GM12892 (cell line): ENCODE measurements at places on chromosomes 16 and 17.
A peak's percentile ranks its signal among the peaks of the same experiment; 100 is the strongest.

DNA sequence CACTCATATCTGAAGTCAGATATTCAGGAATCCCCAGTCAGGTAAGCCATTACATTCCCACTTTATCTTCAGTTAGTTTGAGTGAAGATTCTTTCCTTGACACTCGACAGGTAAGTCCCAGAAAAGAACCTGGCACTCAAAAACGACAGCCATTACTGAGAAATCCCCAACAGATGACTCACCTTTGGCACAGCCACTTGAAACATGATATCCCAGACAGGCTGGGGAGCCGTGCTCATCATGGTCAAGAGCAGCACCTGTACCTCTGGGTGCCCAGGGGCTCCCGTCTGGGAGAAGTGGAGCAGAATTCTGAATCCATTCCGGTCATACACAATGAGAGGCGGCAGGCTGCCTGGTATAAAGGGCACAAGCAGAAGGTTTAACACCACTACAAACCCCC is 16.8 kb upstream of the COG7 start:
- no peak for DNase-seq

GRCh38 chr17:43660816-43661493 is 767 bp downstream of the MEOX1 start:
- DNase-seq, result no peak

GRCh38 chr16:29927070-29927905 is 1.3 kb upstream of the KCTD13 start:
- DNase-seq, result no peak

DNA sequence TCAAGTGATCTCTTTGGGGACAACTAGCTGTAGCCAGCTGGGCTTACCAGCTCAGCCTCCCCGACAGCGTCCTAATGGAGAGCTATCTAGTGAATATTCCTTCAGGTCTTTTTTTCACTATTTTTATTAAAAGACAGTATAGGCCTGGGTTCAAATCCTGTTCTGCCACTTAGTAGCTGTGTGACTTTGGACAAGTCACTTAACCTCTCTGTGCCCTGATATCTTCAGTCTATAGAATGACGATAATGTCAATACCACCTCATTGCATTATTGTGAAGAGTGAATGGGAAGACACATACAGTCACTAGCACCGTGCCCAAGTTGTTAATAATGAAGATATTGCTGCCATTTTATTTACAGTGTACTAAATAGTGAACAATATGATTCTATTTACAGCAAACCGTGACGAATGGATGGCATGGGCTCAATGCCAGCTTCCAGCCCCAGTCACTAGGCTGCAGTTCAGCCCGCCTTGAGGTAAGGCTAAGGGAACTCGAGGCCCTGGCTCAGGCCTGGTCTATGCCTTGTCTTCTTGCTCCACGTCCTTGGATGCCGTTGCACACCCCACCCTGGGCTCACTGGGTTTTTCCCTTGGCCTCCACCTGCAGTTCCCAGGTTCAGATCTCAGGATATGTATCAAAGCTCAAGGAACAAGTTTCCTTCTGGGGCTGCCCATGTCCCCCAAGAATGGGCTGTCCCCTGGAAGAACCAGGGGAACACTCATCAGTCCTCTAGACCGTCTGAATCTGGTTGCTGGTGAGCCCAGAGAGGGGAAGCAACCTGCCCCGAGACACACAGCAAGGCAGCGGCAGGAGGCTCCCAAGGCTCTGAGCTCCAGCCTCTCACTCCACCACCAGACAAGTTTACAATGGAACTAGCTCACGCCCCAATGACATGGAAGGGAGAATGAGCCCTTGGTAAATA is 95.4 kb upstream of the TNRC6C start:
- no peak for DNase-seq

GRCh38 chr16:22887445-22887844 is 73.5 kb downstream of the HS3ST2 start:
- DNase-seq, result no peak

GRCh38 chr17:16019347-16019746 is 19.7 kb downstream of the TTC19 start:
- no peak for DNase-seq

- DNase-seq, result no peak
These were observed 79.5 kb downstream of the WIPI1 start for GRCh38 chr17:68377771-68378267.

DNA sequence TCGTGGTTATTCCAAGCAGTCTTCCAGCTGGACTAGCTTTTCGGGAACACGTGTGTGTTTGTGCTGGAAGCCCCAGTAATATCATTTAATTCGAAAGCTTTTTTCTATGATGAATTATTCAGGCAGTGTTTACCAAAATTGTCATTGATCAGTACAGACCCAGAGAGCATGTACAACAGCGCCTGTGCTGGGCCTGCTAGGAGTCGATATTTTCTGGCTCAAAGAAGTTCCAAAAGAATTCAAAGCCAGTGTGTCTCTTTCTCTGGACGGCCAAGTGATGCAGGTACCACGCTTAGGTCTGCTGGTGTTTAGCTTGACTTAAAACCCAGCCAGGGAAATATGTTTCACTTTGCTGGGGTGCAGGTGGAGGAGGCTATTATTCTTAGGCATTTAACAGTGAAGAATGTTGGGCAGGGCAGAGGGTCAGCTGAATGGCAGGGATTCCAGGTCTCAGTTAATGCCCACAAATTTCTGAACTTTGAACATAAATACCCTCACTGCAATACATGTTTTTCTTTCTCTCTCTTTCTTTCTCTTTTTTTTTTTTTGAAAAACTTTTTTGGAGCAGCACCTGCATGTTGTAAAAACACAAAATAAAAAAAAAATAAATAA is 401.3 kb downstream of the WWOX start:
- no peak for DNase-seq

GRCh38 chr17:61537264-61537771 is 53.7 kb downstream of the NACA2 start:
- DNase-seq, result no peak

DNA sequence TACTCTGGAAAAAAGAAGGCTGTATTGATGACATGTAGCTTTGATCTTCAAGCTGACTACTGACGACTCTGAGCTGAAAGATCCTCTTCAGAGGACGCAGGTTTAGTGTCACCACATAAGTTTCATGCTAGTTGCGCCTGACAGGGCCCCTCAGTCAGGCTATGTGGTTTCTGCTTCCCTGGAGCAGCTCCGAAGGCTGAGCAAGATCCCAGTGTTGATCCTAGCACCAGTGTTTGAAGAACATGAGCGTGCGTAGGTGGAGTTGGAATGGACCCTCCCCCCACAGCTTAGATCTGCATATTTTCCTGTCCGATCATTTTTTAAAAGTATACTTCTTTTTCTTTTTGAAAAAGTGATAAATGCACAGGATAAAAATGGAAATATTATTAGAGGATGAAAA is 17.3 kb downstream of the BANP start:
- no peak for DNase-seq

GRCh38 chr16:51994597-51994996 is 552.3 kb downstream of the TOX3 start:
- no peak for DNase-seq

DNA sequence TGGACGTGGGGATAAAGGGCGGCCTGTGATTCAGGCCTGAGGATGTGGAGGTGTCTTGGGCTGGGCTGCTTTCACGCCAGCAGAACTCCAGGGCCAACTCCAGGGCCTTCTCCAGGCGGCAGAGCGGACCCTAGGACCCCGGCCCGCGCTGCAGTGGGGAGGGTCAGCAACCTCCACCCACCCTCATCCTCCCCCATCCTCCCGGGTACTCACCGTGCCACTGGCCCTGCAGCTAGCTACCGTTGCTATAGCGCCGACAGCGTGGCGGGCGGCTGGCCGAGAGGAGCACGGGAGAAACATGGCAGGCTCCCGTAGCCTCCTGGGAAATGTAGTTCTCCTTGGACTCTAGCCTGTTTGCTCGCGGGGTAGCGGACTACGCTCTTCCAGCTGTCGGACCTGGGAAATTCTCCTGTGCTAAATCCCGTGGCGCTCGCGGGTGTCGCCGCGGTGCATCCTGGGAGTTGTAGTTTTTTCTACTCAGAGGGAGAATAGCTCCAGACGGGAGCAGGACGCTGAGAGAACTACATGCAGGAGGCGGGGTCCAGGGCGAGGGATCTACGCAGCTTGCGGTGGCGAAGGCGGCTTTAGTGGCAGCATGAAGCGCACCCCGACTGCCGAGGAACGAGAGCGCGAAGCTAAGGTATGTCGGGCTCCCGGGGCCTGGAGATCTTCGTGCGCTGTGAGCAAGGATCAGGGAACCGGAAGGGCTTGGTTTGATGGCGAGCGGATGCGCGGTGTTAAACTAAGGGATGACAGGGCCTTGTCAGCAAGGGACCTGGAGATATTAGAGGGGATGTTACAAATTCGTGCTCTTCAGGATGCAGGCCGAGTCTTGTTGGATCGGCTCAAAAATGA is at the start of the genes FTO and RPGRIP1L:
TSS of gene FTO (plus strand) at position 567 of the 855 bp plus-strand sequence.
TSS of gene RPGRIP1L (minus strand) at position 270 of the 855 bp plus-strand sequence. CDS start 3,136 bp downstream, outside the sequence.
- DNase-seq, result peak; percentile 78

GRCh38 chr16:56564793-56565477 is at the start of gene MT4:
MT4 (plus strand) TSS chr16:56565073; CDS start chr16:56565129, 56 bp downstream.
- no peak for DNase-seq

DNA sequence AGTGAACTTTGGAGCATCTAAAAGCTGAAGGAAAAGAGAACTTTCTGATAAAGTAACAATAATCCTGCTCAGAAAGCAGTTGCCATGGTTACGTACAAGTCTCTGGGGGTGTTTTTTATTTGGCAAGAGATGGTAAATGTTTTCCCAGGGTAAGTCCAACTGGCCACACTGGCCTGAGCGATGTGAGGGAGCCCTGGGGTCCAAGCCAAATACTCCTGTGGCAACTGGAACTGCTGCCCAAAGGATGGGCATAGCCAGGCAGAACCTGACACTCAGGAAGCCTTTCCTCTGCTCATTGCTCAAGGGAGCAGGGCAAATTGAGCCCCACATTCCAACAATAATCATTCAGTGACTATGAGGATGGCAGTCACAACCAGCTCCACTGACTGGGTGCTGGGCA is 26.8 kb upstream of the WSCD1 start:
- DNase-seq, result no peak

DNA sequence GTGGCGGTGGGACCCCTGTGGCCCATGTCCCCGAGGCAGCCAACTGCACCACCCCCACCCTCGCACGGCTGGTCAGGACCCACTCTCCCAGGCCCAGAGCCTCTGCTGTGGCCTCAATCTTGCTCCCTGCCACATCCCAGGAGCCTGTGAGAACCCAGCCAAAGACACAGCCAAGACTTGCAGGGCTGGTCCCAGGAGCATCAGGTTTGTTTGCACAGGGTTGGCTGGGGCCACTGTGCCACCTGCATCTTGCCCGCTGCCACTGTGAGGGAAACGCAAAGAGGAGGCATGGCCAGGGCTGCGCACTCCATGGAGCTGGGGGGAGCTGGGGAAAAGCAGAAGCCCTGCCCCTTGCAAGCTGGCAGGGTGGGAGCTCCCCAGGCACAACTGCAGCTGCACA is 92.5 kb downstream of the SSH2 start:
- DNase-seq, result no peak

GRCh38 chr16:69094501-69094900 is 11.0 kb upstream of the HAS3 start:
- no peak for DNase-seq

GRCh38 chr16:67860589-67861398 is 12.1 kb upstream of the EDC4 start:
- DNase-seq, result no peak

DNA sequence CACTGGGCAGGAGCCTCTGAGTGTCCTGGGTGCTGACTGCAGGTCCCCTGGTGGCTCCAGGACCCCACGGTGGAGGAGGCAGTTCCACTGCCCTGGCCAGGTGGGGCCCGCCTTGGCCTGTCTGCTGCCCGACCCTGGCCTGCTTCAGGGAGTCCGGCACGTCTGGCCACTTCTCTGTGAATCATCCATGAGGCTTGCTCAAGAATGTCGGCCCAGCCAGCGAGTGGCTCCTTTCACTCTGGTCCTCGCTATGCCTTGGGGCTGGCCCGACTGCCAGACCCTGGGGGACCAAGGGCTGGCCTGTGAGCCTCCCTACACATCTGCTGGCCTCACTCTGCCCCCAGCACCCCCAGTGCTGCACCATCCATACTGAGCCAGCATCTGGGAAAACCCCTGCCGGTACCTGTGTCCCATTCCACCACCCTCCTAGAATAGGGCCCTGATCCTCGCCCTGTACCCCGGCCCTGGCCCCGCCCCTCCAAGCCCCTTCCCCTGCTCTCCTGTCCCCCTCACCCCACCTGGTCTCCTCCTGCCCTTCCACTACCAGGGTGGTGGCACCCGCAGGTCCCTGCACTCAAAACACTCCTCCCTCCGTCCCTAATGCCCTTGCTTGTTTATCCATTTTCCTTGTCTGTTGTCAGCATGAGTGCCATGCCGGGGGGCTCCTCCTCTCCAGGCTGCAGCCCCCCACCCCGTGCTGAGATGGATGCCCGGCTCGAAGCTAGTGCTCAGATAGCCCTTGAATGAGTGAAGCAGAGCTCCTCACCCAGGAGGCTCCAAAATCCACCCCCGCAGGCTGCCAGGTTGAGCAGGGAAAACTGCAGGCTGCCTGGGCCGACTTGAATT is 35.5 kb downstream of the ADCY7 start:
- peak; percentile 18 for DNase-seq

GRCh38 chr17:21540502-21540901 is 151.8 kb upstream of the KCNJ18 start:
- DNase-seq, result no peak

DNA sequence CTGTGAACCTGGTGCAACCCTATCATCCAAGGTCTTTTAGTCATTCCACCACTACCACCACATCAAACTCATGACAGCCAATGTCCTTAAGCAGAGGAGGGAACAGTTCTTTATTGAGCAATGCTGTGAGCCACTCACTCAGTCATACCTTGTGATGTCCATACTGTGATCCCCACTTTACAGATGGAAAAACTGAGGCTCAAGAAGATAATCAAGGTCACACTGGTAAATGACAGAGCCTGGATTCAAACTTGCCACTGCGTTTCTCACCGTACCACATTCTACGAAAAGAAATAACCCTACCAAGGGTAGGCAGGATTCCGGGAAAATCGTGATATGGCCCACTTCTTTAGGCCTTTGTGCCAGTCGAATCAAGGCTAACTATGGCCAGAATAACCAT is 172.6 kb downstream of the CCT6B start:
- no peak for DNase-seq

- DNase-seq, result no peak
These were observed 412.1 kb downstream of the RBFOX1 start for GRCh38 chr16:7744546-7745264.

DNA sequence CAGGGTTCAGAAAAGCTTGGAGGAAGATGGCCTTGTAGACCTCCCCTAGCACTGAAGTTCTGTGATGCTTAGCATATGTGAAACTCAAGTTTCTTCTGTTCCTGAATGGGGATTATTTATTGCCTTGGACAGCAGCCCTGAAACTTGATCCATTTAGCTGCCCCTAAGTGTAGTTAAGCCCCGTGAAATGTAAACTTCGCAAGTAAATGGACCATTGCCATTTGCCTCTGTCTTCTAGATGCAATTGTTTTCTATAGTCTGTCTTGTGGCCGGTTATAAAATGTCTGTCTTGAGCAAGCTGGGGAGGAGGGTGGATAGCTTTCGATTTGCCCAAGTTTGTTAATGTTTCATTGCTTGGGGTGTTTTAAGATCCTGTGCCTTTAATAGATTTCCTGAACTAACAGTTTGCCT is 261.8 kb downstream of the CDH13 start:
- no peak for DNase-seq
